ENCODE measurements at places on chromosomes 1 and 21.

DNA sequence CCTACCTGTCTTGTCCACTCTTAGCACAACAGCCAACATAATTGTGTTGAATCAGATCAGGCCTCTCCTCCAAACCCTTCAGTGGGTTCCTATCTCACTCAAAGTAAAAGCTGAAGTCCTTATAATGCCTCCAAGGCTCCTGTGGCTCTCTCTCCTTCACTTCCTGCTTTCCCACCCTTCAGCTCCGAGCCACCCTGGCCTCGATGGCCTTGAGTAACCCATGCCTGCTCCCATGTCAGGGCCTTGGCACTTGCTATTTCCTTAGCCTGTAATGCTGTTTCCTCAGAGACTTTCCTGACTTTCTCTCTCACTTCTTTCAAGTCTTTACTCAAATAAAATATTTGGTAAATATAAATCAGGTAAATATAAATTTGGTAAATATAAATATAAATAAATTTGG, 8.1 kb upstream of the PLEKHM2 start:
- no peak for DNase-seq

DNA sequence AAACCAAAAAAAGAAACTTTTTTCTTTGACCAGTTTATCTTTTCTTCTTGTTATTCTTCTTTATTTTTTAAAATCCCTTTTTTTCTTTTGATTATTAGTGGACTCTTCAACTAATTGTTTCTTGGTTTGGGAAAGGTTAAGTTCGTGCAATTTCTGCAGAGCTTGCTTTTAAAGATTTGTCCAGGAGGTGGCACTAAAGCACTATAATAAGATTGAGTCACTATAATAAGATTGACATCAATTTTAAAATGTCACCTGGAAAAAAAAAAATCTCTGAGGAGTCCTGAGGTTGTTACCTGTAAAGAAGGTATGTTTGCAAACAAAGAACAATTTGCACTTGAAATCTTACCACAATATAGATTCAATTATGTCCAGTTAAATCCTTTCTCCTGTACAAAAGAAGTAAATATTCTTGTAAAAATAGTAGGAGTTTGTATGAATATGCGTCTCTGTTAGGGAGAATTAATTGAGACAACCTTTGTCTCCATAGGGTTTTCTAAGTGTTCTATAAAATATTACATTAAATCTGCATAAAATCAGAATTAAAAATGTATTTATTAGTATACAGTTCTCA, 166.7 kb downstream of the ADGRL4 start:
- no peak for DNase-seq

- no peak for DNase-seq
These were observed 22.6 kb downstream of the CLCA1 start for GRCh38 chr1:86491171-86491950.

- no peak for DNase-seq
These were observed 225.7 kb downstream of the KCNH1 start for GRCh38 chr1:210908257-210908656.

DNA sequence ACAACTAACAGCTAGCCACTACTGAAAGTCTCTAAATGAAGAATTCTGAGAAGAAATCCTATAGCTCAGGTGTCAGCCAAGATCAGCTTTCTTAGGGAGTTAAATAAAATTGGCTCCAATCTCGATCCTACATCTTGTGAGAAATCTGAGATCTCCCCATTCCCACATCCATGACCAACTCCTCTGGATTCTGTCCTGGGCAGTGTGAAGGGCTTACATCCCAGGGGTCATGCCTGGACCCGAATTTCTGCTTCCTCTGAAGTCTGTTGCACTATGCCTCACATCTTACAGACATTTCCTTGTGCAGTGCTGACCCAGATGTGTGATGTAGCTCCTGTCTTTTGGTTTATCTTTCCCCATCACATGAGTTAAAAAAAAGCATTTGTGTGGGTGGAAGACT, 4.8 kb upstream of the TNN start:
- no peak for DNase-seq

DNA sequence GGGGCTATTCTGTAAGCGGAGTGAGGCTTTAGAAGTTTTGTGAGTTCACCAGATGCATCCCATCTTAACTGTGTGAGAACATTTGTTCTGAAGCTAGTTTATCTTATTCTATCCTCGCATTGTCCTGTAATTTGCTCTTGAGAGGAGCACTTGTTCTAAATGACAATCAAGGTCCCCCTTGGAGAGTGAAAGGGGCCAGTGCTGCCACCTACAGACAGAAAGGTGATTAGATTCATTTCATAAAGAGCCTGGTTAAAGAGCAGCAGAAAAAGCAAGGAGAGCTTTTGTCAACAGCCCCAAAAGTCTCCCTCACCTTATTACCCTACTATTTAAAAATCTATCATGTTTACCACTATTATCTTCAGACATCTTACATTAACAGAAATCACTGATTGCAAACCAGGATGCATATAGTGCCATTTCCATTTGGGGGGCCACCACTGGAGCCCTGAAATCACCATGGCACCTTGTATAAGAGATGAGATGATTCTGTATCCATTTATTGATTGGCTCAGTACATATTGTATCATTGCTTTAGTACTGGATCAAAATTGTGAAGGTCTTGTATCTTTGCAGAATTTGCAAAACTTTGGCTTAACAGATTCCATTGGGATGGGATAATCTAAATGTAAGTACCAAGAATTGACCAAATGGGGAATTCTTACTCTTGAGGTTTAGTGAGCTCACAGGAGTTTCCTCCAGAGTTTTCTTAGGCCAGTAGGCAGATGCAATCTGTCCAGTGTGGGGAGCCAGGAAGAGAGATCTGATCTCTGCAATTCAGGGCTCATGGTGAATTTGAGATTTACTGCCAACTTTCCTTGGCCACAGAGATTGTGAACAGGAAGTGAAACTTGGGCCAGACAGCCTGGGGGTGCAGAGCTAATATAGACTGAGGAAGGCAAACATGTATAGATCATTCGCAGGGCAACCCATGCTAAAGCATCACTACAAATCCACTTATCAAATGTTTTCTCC, 64.3 kb upstream of the TRABD2B start:
- peak; percentile 35 for DNase-seq

- DNase-seq: no peak
These were observed 82.2 kb upstream of the DPT start for GRCh38 chr1:168811176-168811575.

DNA sequence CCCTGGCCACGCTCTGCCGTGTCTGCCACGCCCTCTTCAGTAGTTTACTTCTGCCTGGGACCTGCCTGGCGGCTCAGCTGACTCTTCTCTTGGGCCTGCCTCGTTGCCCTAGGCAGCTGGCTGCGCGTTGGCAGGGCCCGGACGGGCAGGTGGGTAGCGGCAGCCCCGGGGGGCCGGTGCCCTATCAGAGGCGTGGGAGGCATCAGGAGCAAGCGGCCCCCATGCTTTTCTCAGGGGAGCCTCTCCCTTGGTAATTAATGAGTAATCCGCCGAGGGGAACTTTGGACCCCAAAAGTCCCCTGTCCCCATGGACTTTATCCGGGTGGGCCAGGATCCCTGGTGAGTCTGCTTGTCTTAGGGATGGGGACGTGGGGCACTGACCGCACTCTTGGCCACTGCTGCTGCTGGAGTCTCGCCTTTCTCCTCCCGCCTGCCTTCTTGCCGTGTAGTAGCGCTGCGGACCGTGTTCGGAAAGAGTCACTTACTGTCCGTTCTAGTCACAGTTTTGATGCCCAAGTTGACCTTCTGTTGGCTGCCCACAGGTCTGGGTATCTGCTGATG, 22.7 kb downstream of the SKI start:
- DNase-seq: no peak

GRCh38 chr1:81827942-81828341, 27.2 kb downstream of the ADGRL2 start:
- no peak for DNase-seq

- no peak for DNase-seq
These were observed 27.4 kb downstream of the DTL start for GRCh38 chr1:212062832-212063438.

DNA sequence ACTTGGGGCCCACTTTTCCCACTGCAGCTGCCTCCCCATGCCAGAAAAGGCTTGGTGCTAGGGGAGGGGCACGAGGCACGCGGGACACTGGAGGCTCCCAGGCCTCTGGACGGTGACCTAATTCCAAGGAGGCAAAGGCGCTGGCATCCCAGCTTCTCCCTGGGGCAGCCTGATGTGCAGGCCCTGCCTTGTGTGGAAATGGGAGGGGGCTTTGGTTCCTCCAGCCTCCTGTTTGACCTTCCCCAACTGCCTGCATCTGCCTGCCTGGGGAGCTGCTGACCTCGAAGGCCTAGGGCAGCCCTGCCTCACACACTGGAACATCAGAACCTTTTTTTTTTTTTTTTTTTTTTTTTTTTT, 39.9 kb downstream of the KIAA1614 start:
- DNase-seq: no peak

DNA sequence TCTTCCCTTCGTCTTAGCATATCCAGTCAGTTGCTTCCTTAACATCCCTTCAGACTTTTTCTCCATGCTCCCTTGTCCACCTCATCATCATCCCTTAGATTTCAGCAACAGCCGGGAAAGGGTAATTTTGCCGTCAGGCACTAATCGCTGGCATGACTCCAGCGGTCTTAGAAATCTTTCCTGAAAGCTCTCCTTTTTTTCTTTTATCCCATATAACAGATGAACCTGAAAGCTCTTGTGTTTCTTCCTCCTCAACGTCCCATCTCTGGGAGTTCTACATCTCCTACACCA, 10.4 kb upstream of the BOLA1 start:
- no peak for DNase-seq

DNA sequence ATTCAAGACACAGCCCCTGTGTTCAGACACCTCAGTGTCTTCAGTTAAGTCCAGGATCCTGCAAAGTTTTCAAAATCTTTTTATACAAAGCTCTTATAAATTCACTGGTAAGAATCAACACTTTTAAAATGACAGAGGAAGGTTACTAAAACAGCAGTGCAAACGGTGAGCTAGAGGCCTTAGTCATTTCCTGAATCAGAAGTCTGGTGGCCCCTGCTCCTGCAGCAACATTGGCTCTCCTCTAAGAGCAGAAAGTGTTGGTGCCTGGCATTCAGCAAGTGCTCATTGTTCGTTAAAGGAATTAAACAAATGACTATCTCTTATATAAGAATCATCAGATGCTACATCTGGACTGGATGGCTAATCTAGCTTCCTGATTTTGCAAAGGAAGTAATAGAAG, 282.9 kb downstream of the PTGER3 start:
- no peak for DNase-seq

DNA sequence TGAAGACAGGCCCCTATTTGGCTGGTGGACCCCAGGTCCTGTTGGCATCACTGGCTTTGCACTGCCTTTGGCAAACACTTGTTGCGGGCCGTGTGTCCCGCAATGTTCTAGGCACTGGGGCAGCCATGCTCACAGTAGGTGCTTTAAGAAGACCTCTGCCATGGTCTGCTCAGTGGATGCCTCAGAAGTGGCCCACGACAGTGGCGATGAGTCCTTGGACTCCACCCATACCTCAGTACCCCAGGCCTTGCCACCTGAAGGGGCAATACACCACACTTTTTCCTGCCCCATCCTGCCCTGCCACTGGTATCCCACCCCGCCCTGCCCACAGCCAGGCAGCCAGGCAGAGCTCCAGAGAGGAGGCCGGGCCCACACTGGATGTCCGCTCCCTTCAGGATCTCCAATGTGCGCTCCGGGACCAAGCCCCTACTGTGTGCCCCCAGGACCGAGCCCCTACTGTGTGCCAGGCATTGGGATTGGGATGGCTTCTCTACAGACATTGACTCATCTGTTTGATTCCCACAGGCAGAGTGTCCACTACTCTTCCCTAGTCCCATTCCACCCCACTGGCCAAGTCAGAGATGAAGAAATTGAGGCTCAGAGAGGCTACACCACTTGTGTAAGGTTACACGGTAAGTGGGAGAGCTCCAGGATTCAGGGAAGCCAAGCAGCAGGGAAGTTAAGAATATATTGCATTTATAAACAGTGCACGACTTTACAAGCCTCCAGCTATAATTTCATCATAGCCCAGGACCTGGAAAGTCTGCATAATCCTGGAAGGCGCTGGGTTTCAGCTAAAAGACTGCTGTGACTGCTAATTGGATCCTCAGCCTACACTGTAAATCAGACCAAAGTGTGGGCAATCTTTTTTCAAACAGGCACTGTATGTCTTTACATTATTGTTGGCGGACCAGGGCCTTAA, 101.6 kb downstream of the DMRTB1 start:
- DNase-seq: no peak

DNA sequence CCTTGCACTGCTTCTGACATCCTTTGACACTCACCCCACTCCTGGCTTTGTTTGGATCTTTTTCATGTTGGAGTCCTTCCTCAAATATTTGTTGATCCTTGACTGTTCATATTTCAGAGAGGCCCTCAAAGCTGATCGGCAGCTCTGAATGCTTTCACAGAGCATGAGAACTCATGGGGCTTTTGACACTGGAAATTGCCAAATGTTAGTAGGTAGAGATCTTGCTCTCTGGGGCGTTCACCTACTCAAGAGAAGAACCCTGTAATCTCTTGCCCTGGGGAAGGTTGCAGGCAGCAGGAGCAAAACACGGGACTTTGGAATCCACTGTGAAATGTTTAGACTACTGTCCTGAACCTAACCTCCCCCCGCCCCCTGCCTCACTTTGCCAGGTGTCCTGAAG, 67.4 kb upstream of the STUM start:
- no peak for DNase-seq

- DNase-seq: no peak
These were observed 60.6 kb downstream of the UBIAD1 start for GRCh38 chr1:11333631-11334030.

DNA sequence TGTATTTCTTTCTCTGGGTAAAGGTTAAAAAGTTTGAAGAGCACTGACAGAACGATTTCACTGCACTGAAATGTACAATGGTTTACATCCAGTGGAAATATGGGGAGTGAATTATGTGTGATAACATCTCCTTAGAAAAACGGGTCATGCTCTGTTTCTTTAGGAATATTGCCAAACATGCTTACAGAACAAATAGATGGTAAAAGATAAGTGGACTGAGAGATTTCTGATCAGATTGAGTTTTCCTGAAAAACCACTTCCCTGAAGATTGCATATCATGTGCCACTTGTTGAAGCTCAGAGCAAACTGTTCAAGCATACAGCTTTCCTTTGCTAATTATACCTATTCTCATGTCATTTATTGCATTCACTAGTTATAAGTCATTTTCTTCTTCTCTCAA, 29.9 kb upstream of the DISP1 start:
- DNase-seq: no peak

GRCh38 chr1:182368358-182368757, 23.2 kb downstream of the GLUL start:
- DNase-seq: no peak

DNA sequence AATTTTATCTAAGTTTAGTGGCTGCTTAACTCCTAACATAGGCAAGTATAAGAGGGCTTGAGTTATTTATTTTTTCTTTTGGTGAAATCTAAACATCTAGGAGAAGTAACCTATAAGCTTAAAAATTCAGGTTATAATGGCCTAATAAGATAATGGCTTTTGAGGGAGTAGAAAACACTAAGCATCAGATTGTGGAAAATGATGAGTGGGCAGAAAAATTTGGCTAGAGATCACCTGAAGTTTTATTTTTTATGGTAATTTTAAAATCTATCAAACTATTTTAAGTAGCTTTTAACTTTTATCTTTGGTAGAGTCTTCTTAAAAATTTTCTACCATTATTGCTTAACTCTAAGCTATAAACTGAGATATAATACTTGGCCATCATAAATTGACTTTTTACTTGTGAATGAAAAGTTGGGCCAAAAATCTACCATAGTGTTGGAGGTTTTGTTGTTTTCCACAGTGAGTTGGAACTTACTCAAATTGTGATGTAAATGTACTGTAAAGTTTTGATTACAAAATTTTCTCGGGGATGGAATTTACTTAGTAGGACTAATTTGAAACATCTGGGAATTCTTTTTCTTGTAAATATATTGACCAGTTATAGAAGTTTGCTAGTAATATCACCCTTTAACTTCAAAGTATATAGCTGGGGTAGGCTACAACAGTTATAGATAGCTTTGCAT, 63.9 kb downstream of the USP25 start:
- no peak for DNase-seq

Measured in NCI-H1436 treated with DMSO at 0.1 percent for 48 hours (cell line).